ENCODE measurements at places on chromosomes 11 and 22. TPM values are rescaled to one million over a fixed set of nuclear protein-coding genes. Genes with fewer than 3 reads are reported as not detected.

DNA sequence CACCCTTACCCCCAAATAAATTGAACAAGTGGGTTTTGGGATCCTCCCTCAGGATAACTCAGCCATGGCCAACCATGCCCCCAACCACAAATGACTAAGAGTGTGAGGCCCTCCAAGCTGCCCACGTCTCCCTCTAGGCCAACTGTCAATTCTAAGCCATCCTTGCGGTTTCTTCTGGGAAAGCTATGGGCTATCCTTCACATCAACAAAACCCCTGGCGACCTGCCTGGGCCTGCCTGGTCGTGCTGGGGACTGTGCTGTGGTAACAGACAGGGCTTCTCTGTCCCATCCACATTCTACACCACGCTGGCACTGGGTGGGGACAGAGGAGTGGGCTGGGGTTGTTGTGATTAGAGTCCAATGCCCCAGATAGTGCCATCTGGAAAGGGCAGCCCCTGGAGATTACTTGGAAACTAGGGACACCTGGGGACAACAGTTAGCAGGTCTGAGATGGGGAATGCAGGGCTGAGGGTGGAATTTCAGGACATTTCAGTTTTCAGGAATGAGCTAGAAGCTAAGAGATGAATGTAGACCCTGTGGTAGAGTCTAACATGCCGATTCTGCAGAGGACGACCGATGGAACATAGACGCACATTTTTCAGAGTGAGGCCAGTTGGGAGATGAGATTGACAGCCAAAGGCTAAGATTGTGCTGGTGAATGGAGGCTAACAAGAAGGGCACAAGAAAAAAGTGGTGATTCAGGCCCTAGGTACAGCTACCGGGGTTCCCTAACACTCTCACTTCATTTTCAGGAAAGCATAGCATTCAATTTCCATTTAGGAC lies 131.9 kb downstream of the RASSF10 start:
- peak; percentile 69 for DNase-seq

The CNGA4 gene
- 0.07 TPM for total RNA-seq

The CDCA5 gene
- 37.4 TPM for total RNA-seq

GRCh38 chr11:88173956-88174355 lies 1.3 kb downstream of the RAB38 start:
- no peak for DNase-seq

DNA sequence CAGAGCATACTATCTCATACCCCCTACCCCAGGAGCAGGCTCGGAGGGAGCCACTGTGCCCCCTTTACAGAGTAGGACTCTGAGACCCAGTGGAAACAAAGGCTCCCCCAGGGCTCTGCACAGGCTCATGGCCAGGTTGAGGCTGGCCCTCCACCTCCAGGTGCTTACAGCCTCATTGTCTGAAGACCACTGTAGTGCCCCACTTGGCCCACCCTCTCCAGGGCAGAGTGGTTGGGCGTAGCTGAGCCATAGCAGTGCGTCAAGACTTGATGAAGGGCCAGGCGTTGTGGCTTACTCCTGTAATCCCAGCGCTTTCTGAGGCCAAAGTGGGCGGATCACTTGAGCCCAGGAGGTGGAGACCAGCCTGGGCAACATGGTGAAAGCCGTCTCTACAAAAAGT lies 1.7 kb downstream of the ANKRD13D start:
- DNase-seq, result no peak

GRCh38 chr11:69231466-69232018 lies 62.4 kb upstream of the MYEOV start:
- no peak for DNase-seq

- no peak for DNase-seq
These were observed 648 bp downstream of the DLG2 start for GRCh38 chr11:85626496-85626895.

DNA sequence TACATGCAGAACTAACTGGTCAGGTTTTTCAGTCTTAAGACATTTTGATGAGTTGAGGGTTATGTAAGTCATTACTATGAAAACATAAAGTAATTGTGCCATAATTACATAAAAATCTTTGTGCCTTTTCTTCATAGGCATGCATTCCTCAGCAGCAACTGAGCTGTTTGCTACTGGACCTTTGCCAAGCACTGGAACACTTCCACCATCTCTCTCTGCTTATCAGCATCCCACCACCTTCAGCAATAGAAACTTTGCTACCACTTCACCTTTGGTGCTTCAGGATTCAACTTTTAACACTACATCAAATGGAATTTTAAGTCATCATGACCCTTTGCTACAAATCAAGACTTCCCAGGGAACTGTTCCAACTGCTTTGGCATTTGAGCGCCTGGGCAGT lies 39.0 kb downstream of the QSER1 start:
- no peak for DNase-seq

GRCh38 chr22:27719036-27719347 lies 82.6 kb downstream of the MN1 start:
- no peak for DNase-seq

DNA sequence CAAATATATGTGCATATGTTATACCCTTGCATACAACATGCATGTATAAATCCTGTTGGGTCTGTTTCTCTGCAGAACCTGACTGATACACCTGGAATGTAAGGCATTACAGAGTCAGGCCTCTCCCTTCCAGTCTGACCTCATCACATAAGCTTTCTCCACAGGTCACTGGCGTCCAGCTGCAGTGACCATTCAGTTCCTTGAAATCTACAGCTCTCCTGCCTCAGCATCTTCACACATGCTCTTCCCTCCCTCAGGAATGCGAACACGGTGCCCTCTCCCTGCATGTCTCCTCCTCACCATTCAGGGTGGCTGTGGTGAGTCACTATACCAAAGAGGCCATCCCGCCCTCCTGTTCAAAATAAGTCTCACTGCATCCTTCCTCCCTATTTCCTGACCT lies 657.8 kb upstream of the B3GAT1 start:
- DNase-seq, result peak; percentile 7

The CHRM4 gene
- total RNA-seq, result not detected

DNA sequence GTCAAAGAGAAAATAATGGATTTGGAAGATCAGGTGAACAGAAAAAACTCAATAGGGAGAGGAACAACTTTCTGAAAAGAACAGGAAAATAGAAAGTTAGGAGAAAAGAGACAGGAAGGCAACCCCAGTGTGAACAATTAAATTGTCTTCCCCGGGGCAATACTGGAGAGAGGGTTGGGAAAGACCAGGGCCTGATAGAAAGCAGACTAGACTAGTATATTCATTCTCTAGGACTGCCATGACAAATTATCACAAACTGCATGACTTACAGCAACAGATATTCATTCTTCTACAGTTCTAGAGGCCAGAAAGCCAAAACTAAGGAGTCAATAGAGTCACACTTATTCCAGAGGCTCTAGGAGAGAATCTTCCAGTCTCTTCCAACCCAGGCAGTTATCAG lies 482.8 kb downstream of the SOX6 start:
- DNase-seq, result no peak

DNA sequence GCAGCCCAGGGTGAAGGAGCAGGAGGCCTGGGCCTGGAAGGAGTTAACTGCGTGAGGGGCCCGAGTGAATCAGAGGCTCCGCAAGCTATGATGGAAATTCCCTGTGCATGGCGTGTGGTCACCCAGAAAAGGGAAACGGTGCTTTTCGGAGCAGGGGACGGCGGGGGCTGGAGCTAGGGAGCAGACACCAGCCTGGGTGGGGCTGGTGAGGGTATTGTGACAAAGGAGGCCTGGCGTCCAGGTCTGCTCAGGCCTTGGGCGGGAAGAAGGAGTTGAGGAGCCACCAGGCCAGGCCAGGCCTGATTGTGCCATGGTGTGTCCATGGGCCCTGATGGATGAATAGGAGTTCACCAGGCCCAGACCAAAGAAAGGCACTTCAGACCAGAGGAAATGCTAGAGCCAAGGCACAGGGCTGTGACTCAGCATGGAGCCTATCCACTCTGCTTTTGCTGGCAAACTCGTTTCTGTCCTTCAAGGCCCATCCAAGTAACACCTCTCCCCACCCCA lies 12.8 kb upstream of the SPI1 start:
- no peak for DNase-seq

The NPTXR gene
- 0.04 TPM for total RNA-seq

The APOBEC3F gene
- 4.6 TPM for total RNA-seq

The CST6 gene
- 0.82 TPM for total RNA-seq

DNA sequence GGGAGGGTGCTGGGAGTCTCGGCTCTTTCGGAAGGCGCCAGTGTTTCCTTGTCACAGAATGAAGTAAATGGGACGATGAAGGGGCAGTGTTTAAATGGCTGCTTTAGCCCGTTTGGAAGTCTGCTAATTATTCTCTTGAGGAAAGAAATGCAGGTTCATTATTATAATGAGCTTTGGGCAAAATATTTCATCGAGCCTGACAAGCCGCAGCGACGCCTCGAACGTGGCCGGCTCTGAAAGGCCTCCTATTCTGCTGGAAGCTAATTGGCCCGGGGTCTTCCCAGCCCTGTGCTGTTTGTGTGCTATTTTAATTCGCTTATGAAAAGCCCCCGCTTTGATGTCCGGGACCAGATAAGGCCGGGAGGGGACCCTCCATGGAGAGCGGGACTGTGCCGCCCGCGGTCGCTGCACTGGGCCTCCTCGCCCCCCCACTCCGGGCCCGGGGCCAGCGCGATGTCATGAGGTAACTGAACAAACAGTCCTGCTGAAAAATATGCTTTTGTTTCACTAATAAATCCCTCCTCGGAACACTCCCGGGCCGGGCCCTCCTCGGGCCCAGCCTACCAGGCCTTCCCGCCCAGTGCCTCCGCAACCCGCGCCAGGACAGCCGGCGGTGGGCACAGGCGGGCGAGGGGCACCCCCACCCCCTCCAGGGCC lies 78.4 kb downstream of the CDKN1C start:
- DNase-seq, result no peak

GRCh38 chr11:32939046-32939445 lies 46.4 kb downstream of the QSER1 start:
- no peak for DNase-seq

The GRK3 gene
- 12.2 TPM for total RNA-seq

- no peak for DNase-seq
These were observed 27.5 kb upstream of the DGCR8 start for GRCh38 chr22:20052309-20053259.

The CELSR1 gene
- 24.9 TPM for total RNA-seq

The FOLR1 gene
- total RNA-seq, result not detected

GRCh38 chr11:75583718-75584658 lies 21.9 kb downstream of the SERPINH1 start:
- DNase-seq, result no peak

GRCh38 chr22:17964156-17964555 lies 60.2 kb downstream of the MICAL3 start:
- no peak for DNase-seq

GRCh38 chr11:92735039-92735438 lies 234.4 kb upstream of the MTNR1B start:
- DNase-seq, result no peak

DNA sequence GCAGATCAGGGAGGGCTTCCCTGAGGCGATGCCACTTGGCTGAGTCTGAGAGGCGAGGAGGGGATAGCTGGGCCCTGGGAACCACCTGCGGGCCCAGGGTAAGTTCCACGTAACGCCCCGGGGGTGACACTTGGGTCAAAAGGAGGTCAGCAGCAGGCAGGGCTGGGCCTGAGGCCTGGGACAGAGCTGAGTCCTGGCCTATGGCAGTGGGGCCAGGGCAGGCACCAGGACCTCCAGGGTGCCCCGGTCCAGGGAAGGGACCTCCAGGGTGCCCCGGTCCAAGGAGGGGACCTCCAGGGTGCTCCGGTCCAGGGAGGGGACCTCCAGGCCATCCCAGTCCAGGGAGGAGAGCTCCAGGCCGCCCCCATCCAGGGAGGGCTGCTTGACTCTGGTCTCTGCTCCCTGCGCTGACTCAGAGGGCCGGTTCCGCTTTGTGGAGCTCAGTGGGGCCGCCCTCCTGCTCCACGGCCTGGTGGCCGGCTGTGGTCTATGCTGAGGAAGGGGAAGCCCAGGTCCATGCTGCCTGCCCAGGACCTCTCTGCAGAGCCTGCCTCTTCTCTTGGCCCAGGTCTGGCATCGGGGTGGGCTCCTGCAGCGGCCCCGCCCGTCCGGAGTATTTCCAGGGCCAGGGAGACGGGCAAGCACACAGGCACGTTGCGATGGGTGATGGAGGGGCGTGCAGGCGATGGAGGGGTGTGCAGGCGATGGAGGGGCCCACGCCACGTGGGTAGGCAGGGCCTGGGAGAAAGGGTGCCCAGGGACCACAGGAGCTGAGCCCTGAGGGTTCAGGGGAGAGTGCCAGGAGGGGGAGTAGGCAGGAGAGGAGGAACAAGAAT lies 19.5 kb upstream of the WNT7B start:
- DNase-seq, result no peak

GRCh38 chr11:83600661-83601060 lies 314.5 kb upstream of the CCDC90B start:
- no peak for DNase-seq

DNA sequence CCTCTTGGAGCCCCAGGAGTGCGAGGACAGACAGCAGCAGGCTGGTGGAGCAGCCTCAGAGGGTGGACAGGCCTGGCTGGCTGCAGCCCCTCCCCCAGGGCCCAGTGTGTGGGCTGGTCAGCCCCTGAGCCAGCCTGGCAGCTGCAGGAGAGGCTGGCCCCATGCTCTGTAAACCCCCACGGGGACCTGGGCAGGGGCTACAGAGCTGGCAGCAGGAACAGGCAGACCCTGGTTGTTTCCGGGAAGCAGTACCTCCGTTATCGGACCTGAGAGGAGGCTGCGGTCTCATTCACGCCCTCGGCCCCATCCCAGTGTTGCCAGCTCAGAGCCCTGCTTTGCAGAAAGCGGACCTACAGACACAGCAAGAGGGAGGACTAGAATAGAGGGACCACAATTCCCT lies 38.5 kb upstream of the COMT start:
- DNase-seq, result no peak

DNA sequence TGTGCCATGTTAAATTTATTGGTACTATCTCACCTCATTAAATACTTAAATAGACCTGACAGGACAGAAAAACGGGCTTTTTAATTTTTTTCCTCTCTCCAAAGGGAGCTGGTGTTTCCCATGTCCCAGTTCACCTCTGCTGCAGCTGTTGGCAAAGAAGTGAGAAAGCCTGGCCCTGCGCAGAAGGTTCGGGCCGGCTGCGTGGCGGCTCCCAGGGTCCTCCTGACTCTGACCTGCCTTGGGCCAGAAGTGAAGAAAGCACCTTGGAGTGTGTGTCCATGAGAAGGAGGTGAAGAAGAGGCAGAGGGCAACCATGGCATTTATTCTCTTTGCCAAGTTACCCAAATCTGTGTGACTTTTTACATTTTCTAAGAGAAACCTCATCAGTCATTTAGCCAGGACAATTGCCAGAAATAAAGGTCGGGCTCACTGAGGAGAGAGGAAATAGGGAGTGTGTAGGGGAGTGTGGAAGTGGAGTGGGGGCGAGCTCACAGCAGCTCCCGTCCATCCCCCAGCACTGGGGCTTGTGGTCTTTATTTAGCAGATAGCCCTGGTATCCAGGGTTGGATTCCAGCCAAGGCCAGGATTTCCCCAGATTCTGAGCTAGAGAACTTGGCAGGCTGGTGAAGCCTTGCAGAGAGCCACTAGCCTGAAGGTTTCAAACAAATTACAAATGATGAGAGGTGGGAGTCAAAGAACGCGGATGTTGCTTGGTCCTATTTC lies 102.4 kb upstream of the CADM1 start:
- DNase-seq, result no peak

DNA sequence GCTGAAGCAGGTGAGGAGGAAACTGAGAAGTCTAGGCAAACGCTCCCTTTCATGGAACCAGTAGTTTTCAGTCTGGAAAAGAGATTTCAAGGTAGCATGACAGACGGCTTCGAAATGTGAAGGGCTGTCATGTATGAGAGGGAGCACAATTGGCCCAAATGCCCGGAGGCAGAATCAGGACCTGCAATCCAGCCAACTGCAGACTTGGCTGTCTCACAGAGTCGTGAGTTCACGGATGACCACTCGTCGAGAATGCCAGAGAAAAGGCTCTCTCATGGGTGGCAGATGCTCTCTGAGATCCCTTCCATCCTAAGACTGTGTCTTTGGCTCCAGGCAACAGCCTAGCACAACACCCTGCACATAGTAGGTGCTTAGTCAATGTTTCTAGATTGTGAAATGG lies 134.8 kb downstream of the DSCAML1 start:
- no peak for DNase-seq

The CARNS1 gene
- not detected for total RNA-seq

All from foreskin keratinocyte (primary cell).